Cardiac ventricle fibroblast (primary cell): ENCODE measurements at places on chromosomes 7 and 10. TPM values are rescaled to one million over a fixed set of nuclear protein-coding genes. Genes with fewer than 3 reads are reported as not detected.

Gene TRIM74
- not detected in 2 replicates for total RNA-seq

Gene AKR1C8
- not detected in 2 replicates for total RNA-seq

Gene ANKMY2
- total RNA-seq, result 11.4 and 12.2 TPM in 2 replicates

Gene ZNF853
- total RNA-seq, result 0.73 and 1.1 TPM in 2 replicates

Gene REPIN1
- total RNA-seq, result 25.9 and 41.2 TPM in 2 replicates

Gene PON1
- not detected in 2 replicates for total RNA-seq

Gene FGFR2
- total RNA-seq, result 0.15 TPM in 1 of 2 replicates, not detected in the other

Gene FXYD4
- not detected in 2 replicates for total RNA-seq

Gene FFAR4
- not detected in 2 replicates for total RNA-seq

Gene STX1A
- 4.4 and 11.1 TPM in 2 replicates for total RNA-seq

Gene CUTC
- 20.9 and 22.0 TPM in 2 replicates for total RNA-seq

Gene HOXA1
- total RNA-seq, result not detected in 2 replicates

Gene PCLO
- not detected in 2 replicates for total RNA-seq

Gene PON3
- total RNA-seq, result 0.12 and 0.39 TPM in 2 replicates

Gene STOX1
- 0.50 and 0.64 TPM in 2 replicates for total RNA-seq

Gene TLX1
- total RNA-seq, result not detected in 2 replicates

Gene FAM25C
- total RNA-seq, result not detected in 2 replicates

Gene CLRN3
- not detected in 2 replicates for total RNA-seq

Gene RPEL1
- not detected in 2 replicates for total RNA-seq

Gene VPS37D
- 2.7 and 3.1 TPM in 2 replicates for total RNA-seq

Gene CAPZA2
- 64.8 and 130 TPM in 2 replicates for total RNA-seq

Gene MRLN
- not detected in 2 replicates for total RNA-seq

Gene TRIM73
- 0.12 and 0.59 TPM in 2 replicates for total RNA-seq

Gene CREM
- total RNA-seq, result 14.2 and 21.9 TPM in 2 replicates

Gene AGAP4
- 1.5 and 3.9 TPM in 2 replicates for total RNA-seq

Gene RADIL
- 0.19 and 1.3 TPM in 2 replicates for total RNA-seq

Gene LIPF
- total RNA-seq, result not detected in 2 replicates

Gene TEX47
- not detected in 2 replicates for total RNA-seq
